ENCODE measurements at places on chromosomes 5 and 9.

GRCh38 chr9:13750639-13751038 is 471.1 kb upstream of the MPDZ start:
- DNase-seq = no peak

DNA sequence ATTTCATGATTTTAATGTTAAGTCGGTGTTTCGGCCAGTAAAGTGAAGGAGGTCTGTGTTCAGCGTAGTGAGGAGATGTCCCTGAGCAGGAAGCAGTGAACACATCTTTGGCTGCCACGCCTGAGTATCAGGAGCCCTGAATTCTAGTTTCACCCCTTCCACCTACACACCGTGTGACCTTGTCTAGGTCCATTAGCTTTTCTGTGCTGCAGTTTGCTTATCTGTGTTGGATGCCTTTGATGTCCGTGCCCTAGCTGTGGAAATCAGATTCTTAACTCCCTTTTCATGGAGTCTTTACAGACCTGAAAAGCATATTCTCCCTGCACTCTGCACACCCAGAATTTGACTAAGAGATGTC is 601 bp downstream of the FBXO38 start:
- no peak for DNase-seq

DNA sequence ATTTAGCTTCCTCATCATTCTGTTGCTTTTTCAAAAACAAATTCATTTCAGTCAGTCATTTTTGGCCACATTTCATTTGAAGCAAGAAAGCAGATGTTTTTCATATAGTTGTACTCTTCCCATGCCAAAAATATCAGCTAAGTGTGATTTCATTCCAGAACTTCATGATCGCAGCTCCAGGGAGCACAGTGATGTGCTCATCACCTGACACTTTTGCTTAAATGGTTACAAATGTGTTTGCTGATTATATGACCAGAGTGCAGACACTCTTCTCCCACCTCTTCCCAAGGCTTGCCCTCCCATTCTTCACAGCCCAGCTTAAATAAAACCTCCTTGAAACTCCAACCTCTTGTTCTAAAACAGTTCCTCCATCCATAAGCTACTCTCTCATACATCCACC is 32.6 kb downstream of the GABRB2 start:
- no peak for DNase-seq

GRCh38 chr5:395156-395920 is 47.6 kb upstream of the EXOC3 start:
- no peak for DNase-seq

DNA sequence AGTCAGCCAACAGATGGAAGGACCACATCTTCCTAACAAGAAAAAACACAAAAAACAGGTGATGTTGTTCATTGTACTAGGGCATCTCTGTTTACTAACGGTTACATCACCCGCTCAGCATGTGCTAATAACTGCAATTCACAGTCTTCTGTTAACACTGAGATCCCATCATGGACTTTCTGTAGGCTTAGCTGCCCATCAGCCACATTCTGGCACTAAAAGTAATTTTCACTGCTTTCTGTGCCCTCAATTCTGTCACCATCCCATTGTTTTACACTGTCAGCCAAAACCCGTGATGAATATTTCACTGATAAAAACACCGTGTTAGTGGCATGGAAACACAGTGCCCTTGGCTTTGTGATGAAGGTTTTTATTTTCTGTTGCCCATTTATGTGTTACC is 64.6 kb downstream of the CAST start:
- DNase-seq = no peak

- no peak for DNase-seq
Measured at GRCh38 chr9:127132921-127133647, 10.6 kb upstream of the ANGPTL2 start.

DNA sequence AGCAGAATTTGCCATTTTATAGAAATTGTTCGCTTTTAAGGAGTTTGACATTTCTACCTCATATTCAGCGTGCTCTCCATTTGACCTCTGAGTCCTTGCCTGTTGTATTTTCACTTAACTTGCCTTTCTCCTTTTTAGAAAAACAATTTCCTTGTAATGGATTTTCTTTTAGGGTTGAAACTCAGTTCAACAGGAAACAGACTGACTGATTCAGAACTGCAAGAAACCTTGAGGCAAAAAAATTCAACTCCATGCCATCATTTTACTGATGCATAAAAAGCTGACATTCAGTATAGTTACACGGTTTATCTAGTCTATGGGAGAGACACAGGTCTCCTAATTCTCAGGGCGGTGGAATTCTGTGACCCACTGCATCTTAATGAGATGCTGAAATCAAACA is 59.8 kb downstream of the MRPS30 start:
- DNase-seq = no peak

DNA sequence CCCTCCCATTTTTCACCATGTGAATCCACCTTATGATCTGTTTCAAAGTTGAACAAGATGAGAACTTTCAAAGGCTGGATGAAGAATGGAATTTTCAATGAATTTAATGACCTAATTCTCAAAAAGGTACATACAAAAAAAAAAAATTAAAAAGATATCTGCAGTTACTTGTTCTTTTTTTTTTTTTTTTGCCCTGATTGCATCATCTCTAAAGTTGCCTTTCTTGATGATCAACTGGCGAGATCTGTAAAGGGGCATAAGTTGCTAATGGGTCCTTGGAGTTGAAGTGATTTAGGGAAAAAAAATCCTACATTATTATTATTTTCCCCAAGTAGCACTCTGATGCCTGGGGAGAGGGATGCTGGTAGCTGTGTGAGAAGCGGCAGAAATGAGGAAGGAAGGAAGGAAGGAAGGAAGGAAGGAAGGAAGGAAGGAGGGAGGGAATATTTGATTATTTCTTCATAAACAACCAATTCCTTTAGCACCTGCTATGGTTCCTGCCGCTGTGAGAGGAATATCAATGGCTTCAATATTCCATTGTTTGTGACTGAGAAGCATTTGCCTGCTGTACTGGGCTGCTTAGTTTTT is 48.8 kb upstream of the CD180 start:
- DNase-seq = no peak

GRCh38 chr5:37533851-37534250 is 154.7 kb downstream of the WDR70 start:
- DNase-seq = no peak

GRCh38 chr9:134064711-134065110 is 3.1 kb downstream of the BRD3 start:
- DNase-seq = no peak

GRCh38 chr5:74639807-74640449 is 600 bp downstream of the ENC1 start:
- DNase-seq = no peak

DNA sequence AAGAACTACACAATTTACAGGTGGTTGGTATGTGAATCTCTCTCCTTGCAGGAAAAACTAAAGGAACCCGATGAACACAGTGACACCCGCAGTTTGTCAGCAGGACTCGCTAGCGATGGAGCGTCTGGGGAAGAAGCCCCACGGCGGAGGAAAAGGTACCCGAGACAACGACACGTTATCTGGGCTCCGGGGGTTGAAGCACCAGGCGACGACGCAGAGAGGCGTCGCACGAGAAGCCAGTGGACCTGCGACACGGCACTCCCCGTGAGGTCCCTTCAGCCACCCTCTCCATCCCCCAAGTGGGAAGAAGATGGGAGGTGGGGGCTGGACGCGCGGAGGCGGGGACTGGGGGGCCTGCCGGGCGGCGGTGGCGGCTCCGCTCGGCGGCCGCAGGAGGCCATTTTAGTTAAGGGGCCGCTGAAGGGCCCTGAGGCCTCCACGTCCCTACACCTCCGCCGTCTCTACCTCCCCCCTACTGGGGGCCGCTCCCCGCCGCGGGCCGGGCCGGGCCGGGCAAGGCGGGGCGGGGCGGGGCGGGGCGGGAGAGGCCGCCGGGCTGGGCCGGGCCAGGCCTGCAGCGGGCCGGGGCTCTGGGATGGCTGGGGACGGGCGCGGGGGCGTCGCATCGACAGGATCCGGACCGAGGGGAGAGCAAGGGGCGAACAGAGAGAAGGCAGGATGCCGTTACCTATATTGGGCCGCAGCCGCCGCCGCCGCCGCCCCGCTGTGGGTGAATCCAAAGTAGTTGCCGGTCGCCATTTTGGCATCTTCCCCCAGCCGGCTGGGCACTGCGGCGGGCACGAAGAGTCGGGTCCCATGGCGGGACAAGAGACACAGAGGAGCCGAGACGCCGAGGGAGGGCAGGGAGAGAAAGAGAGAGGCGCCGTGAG is 754 bp downstream of the ZFR start:
- peak; percentile 45 for DNase-seq

- no peak for DNase-seq
Measured at GRCh38 chr5:6805841-6806240, 92.6 kb downstream of the TENT4A start.

DNA sequence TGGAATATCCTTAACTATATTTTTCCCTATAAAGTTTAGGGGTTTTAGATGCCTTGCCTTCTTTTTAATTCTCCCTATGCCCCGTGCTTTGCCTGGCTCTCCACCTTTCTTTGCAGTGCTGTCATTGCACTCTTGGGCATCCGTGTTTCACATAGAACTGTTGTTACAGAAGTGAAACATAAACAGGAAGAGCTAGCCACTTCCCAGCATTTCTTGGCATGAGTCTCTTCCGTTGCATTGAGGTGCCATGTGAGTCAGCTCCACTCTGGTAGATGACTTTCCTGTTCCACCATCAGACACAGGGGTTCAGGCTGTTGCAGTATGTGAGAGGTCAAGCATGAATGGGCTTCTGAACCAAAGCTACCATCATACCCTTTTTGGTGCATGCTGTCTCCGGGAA is 73.4 kb downstream of the ANGPTL2 start:
- peak; percentile 41 for DNase-seq

DNA sequence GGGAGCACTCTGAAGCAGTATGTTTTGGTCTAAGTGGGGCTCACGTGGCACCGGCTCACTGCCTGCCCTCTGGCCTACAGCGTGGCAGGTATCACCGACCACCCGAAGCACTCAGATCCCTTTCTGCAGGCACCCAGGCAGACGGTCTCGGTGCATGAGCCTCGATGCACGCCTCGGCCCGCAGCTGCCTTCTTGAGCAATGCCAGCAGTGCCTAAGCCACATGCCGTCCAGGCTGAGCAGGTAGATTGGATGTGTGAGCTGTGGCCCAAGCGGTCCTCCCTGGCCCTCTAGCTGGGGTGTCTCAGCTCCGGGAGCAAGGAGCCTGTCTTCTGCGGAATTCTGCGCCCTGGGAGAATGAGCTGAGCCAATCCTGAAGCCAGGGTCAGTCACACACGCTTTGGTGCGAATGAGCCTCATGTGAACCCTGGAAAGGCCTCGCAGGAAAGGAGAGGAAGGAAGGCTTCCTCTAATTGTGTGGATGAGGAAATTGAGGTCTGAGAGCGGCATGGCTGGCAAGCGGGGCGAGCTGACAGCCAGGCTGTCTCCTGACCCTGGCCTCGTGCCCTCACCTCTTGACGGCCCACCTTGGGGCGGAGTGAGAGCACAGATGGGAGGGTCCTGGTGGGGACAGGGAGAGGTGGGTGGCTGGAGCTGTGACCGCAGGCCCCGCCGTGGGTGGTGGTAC is 14.4 kb downstream of the RXRA start:
- no peak for DNase-seq

- peak; percentile 33 for DNase-seq
Measured at GRCh38 chr5:170292179-170293104, 5.1 kb downstream of the LCP2 start.

GRCh38 chr9:135939351-135940265 is 21.6 kb downstream of the UBAC1 start:
- DNase-seq = peak; percentile 45

DNA sequence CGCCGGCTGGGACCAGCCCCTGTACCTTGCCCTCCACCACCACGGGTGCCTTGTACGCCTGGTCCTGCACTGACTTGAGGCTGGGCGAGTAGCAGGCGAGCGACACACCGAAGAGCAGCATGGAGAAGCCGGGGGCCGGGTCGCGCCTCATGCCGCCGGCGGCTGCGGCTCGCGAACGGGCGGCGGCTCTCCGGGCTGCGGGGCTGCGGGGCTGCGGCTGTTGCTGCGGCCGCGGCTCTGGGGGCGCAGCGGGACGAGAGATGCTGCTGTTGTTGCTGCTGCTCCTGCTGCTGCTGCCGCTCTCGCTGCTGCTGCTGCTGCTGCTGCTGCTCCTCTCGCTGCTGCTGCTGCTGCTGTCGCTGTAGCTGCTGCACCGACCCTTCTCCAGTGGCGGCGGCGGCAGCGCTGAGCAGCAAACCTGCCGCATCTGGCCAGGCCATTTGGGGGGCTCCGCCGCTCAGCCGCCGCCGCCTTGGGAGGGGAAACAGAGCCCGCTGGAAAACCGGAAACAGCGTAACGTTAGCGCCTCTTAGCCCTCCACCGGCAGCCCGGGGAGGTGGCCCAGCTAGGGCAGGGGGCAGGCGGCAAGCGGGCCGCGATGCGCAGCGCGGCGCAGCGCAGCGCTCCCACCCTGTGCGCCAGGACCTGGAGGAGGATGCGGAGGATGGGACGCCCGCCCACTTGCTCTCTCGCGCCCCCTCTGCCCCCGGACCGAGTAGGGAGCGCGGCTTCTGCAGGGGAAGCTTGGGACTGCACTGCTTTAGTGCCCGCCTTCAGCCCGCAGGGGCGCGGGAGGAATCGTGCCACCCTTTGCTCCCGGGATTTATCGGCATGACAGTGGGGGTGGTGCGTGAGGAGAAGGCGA is at the start of gene NRG2:
Gene NRG2 (minus strand): TSS at position 657 of the 865 bp plus-strand sequence.
- DNase-seq = peak; percentile 30

- DNase-seq = no peak
Measured at GRCh38 chr5:168086746-168087145, 204.7 kb upstream of the WWC1 start.

DNA sequence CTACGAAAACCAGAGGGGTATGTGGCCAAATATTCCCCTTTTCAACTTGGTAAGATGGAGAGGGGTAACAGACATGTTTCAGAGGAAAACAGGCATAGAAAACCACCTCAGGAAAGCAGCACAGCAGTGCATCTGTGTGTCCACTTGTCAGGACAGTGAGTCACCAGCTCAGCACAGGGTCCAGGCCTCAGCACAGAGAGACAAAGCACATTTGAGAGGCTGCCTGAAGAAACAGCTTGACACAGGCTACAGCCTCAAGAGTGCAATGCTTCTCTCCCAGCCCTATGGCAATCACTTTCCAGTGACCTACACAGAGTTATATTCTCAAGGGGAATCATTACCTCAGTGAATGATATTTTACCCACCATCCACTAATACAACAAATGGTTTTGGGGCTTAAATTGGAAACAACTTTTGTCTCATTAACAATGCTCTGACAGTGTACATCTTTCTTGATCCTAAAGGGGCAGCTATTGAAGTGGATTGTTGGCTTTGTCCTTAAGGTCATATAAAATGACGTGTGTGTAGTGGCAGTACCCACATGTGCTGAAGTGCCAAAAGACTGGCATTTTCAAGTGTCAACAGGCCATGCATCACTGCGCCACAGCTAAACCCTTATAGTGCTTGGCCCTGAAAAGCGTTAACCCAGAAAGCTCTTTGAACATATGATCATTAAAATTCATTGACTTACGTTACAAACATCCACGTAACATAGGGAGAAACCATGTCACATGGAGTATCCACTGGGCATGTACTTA is 46.4 kb downstream of the ERMP1 start:
- no peak for DNase-seq

GRCh38 chr5:74507370-74508005 is 133.0 kb downstream of the ENC1 start:
- no peak for DNase-seq

DNA sequence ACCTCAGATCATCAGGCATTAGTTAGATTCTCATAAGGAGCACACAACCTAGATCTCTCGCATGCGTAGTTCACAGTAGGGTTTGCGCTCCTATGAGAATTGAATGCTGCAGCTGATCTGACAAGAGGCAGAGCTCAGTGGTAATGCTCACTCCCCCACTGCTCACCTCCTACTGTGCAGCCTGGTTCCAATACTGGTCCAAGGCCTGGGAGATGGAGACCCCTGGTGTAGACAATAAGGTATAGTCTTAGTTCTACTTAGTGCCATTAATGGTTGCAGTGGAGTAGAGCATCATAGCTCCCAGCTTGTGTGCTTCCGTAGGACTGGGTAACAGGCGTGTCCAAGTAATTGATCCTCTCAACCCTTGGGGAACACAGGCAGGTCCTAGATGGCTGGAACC is 70.4 kb upstream of the ANKRD55 start:
- DNase-seq = no peak
